ENCODE measurements at places on chromosomes 5 and 9.
A peak's percentile ranks its signal among the peaks of the same experiment; 100 is the strongest.

GRCh38 chr9:90301277-90301653 is 341.4 kb downstream of the DIRAS2 start:
- H3K4me1 ChIP-seq: no peaks in the 10 kb centered on the region
- no peak overlapping the region for H3K4me3 ChIP-seq
- no peak for DNase-seq

DNA sequence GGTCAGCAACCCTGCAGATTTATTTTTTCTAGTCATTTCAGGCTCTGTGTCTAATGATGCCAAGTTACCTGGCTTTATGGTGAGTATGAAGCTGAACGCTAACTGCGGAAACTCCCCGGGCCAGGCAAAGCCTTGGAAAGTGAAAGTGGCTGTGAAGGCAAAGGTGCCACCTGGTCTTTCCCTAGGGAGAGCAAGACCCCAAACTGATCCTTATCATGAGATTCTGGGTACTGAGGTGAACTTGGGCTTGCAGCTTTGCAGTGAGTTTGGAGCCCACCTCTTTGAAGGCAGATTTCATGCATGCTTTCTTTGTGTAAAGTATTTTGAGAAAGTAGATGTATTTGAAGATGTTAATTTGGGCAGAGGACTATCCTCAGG is 63.3 kb downstream of the CARTPT start:
- no peaks in the 10 kb centered on the region for H3K36me3 ChIP-seq
- DNase-seq: peak; percentile 24
- no peaks in the 10 kb centered on the region for H3K27me3 ChIP-seq
- no peak overlapping the region for H3K27ac ChIP-seq
- peaks cover 15% of the 10 kb centered on the region for H3K4me1 ChIP-seq

DNA sequence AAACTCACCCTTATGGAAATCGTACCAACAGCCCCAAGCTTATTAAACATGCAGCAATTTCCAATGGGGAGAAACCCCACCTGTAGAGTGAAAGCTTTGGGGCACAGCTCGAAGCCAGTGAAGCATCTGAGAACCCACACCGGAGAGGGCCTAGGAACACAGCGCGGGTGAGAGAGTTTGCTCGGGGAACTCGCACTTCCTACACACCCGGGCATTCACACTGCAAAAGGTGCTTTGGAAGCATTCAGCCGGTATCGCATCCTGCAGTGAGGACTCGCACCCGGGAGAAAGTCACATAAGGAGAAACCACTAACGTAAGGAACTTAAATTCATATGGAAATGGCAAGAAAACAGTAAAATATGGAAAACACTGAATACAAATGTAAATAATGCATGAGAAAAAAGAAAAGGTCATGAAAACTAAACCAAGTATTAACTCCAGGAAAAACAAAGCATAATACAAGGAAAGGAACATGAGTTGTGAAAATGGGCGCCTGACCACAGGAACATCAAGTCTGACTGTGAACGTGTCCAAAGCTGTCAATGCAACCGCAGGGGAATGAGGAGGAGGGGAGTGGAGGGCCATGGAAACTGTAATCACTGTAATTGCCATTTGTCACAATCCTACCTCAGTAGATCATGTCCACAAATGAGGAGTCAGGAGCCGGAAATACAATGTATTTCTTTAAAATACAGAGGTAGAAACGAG is 28.7 kb downstream of the CAMSAP1 start:
- no peaks in the 10 kb centered on the region for H3K4me1 ChIP-seq
- no peak overlapping the region for H3K27ac ChIP-seq
- H3K27me3 ChIP-seq: no peaks in the 10 kb centered on the region
- DNase-seq: no peak

DNA sequence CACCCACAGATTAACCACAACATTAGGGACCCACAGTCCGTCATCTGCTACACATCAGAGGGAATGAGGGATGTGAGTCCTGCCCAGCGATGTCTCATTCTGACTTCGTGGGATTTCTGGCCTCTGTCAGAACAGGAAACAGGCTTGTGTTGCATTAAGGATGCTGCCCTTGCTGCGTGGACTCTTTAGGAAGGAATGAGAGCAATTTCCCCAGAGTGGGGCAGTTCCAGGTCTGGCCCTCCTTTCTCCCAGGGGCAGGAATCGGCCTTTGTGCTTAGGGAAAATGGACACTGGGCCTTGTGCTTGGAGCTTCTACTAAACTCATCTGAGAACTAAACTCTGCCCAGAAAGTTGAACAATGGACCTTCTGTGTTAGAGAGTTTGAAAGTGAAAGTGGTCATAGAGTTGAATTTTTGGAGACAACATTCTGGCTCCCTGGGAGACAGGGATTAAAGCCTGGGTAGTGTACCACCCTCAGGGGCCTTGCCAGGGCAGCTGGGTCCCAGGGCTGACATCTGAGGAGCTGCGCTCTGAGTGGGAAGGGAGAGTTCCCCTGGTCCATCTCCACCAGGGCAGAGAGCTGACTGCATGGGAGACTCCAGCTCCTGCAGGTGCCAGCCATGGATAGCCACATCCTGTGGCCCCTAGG is 37.8 kb upstream of the S1PR3 start:
- no peak overlapping the region for H3K4me3 ChIP-seq
- H3K36me3 ChIP-seq: no peaks in the 10 kb centered on the region
- DNase-seq: no peak
- no peak overlapping the region for H3K27ac ChIP-seq

GRCh38 chr9:3403315-3403714 is 122.5 kb downstream of the RFX3 start:
- no peaks in the 10 kb centered on the region for H3K36me3 ChIP-seq
- H3K27ac ChIP-seq: no peak overlapping the region
- no peak overlapping the region for H3K4me3 ChIP-seq
- no peak for DNase-seq
- H3K27me3 ChIP-seq: no peaks in the 10 kb centered on the region

GRCh38 chr5:68795190-68795589 is 298.6 kb upstream of the SLC30A5 start:
- H3K27me3 ChIP-seq: no peaks in the 10 kb centered on the region
- no peak for DNase-seq

Measured in GM12878 (cell line).